Endothelial cell (in vitro differentiated cells): ENCODE measurements at places on chromosomes 16 and 17. TPM values are rescaled to one million over a fixed set of nuclear protein-coding genes. Genes with fewer than 3 reads are reported as not detected.

The ANKRD40CL gene
- not detected for total RNA-seq

The KRTAP4-4 gene
- total RNA-seq, result not detected

The WFIKKN2 gene
- total RNA-seq, result not detected

The RNU2-1 gene
- total RNA-seq, result 10,056 TPM

The EPX gene
- not detected for total RNA-seq

The SLFN13 gene
- total RNA-seq, result 9.1 TPM

The TBC1D3H gene
- not detected for total RNA-seq

The FOXJ1 gene
- total RNA-seq, result 2.1 TPM

The SLC6A4 gene
- total RNA-seq, result 1.0 TPM

The ETV4 gene
- total RNA-seq, result 37.1 TPM

The DNAAF1 gene
- total RNA-seq, result 0.18 TPM

The SLC52A1 gene
- total RNA-seq, result 0.21 TPM
